Osteocyte (in vitro differentiated cells): ENCODE measurements at places on chromosomes 7 and 10. TPM values are rescaled to one million over a fixed set of nuclear protein-coding genes. Genes with fewer than 3 reads are reported as not detected.

- no peak for DNase-seq
- no peaks in the 10 kb centered on the region for H3K27me3 ChIP-seq
- H3K4me1 ChIP-seq, result peaks cover 62% of the 10 kb centered on the region
Observed at GRCh38 chr7:73895626-73896025, 34.7 kb downstream of the TMEM270 start.

The CYP26A1 gene
- not detected in 2 replicates for total RNA-seq

GRCh38 chr10:101355072-101355706, 1.2 kb downstream of the BTRC start:
- DNase-seq, result no peak
- H3K4me1 ChIP-seq, result peaks cover 24% of the 10 kb centered on the region
- peak overlapping the region; percentile 98 for H3K27ac ChIP-seq
- peaks cover 2% of the 10 kb centered on the region for H3K36me3 ChIP-seq
- H3K4me3 ChIP-seq, result peak overlapping the region; percentile 97

DNA sequence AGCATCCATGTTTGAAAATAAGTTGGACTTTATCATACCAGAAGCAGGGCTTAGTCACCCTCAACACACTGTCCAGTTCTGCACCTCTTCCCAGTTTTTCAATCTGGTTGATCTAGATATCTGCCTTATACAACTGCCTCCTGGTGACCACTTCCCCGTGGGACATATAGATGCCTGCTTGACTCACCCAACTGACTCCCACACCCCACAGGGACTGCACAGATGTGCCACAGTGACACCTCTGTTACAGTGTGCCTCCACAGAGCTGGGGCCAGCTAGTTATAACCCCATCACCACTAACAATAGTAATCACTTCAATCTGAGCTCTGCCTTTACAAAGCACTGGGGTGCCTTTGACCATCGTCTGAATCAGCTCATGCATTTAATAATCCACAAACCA, 82.6 kb upstream of the AOAH start:
- no peak for DNase-seq
- H3K27ac ChIP-seq, result no peak overlapping the region
- H3K27me3 ChIP-seq, result peaks cover 21% of the 10 kb centered on the region
- no peak overlapping the region for H3K4me3 ChIP-seq

The RAB19 gene
- not detected in 2 replicates for total RNA-seq

The GPC2 gene
- 8.1 and 12.6 TPM in 2 replicates for total RNA-seq

The AGMO gene
- 0.99 and 1.7 TPM in 2 replicates for total RNA-seq

GRCh38 chr7:983616-984071, 663 bp downstream of the CYP2W1 start:
- no peak overlapping the region for H3K27ac ChIP-seq
- H3K4me1 ChIP-seq, result peaks cover 3% of the 10 kb centered on the region
- H3K27me3 ChIP-seq, result no peaks in the 10 kb centered on the region
- no peak overlapping the region for H3K4me3 ChIP-seq

DNA sequence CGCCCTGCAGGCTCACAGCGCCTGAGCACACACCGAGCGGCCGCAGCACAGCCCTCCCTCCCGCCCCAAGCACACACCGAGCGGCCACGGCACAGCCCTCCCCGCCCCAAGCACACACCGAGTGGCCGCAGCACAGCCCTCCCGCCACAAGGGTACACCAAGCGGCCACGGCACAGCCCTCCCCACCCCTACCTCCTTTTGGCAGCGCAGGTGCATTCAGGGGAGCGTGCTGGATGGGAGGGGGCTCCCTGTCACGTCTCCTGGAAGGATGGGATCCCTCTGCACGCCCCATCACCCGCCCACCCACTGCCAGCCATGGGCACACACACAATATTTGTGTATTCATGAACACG, 482.6 kb downstream of the DNAJB6 start:
- H3K36me3 ChIP-seq, result no peaks in the 10 kb centered on the region
- no peaks in the 10 kb centered on the region for H3K4me1 ChIP-seq
- no peak for DNase-seq
- no peak overlapping the region for H3K4me3 ChIP-seq
- no peaks in the 10 kb centered on the region for H3K27me3 ChIP-seq

- no peak overlapping the region for H3K27ac ChIP-seq
- H3K36me3 ChIP-seq, result no peaks in the 10 kb centered on the region
- H3K27me3 ChIP-seq, result peaks cover 34% of the 10 kb centered on the region
- no peaks in the 10 kb centered on the region for H3K4me1 ChIP-seq
- DNase-seq, result no peak
- no peak overlapping the region for H3K4me3 ChIP-seq
Observed at GRCh38 chr10:97066877-97067555, 118.7 kb downstream of the SLIT1 start.

The RBP3 gene
- not detected in 2 replicates for total RNA-seq

GRCh38 chr10:95756041-95756761, at the start of gene ENTPD1:
ENTPD1 (plus strand) TSS chr10:95756163; CDS start chr10:95756240, 77 bp downstream.
- no peaks in the 10 kb centered on the region for H3K27me3 ChIP-seq
- no peaks in the 10 kb centered on the region for H3K36me3 ChIP-seq
- DNase-seq, result no peak
- H3K27ac ChIP-seq, result peak within 1 kb of the TSS; percentile 53

GRCh38 chr10:99612167-99612831, 7.9 kb downstream of the SLC25A28 start:
- H3K4me1 ChIP-seq, result peaks cover 2% of the 10 kb centered on the region
- no peak overlapping the region for H3K27ac ChIP-seq
- H3K27me3 ChIP-seq, result no peaks in the 10 kb centered on the region

GRCh38 chr7:50584386-50584785, 19.2 kb upstream of the DDC start:
- no peak overlapping the region for H3K4me3 ChIP-seq
- no peaks in the 10 kb centered on the region for H3K4me1 ChIP-seq
- no peak overlapping the region for H3K27ac ChIP-seq

GRCh38 chr7:152902054-152902453, 142.5 kb downstream of the ACTR3B start:
- no peak overlapping the region for H3K4me3 ChIP-seq
- no peak for DNase-seq
- H3K4me1 ChIP-seq, result no peaks in the 10 kb centered on the region
- H3K27me3 ChIP-seq, result no peaks in the 10 kb centered on the region
- no peaks in the 10 kb centered on the region for H3K36me3 ChIP-seq

DNA sequence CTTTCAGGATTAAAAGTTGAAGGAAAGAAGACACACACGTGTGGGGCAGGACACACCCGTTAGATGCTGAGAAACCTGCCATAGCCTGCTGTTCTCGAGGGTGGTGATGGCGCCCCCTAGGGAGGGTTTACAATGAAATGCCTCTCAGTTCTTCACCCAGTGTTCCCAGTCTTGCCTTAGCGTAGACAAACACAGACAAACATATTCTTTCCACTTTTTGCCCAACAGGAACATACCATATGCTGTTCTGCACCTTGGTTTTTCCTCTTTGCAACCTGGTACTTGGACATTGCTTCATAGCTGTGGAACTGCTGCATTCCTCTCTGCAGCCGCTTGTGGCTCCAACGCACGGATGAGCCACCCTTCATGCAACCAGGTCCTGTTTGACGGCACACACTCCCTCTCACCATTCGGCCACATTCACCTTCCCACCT, 23.3 kb upstream of the HSPA12A start:
- DNase-seq, result no peak
- peaks cover 9% of the 10 kb centered on the region for H3K27me3 ChIP-seq
- H3K4me3 ChIP-seq, result no peak overlapping the region
- H3K36me3 ChIP-seq, result no peaks in the 10 kb centered on the region

GRCh38 chr10:6431861-6432260, 148.2 kb downstream of the PRKCQ start:
- peaks cover 19% of the 10 kb centered on the region for H3K27me3 ChIP-seq
- no peak for DNase-seq
- H3K4me1 ChIP-seq, result no peaks in the 10 kb centered on the region
- no peak overlapping the region for H3K27ac ChIP-seq
- no peaks in the 10 kb centered on the region for H3K36me3 ChIP-seq
- no peak overlapping the region for H3K4me3 ChIP-seq

DNA sequence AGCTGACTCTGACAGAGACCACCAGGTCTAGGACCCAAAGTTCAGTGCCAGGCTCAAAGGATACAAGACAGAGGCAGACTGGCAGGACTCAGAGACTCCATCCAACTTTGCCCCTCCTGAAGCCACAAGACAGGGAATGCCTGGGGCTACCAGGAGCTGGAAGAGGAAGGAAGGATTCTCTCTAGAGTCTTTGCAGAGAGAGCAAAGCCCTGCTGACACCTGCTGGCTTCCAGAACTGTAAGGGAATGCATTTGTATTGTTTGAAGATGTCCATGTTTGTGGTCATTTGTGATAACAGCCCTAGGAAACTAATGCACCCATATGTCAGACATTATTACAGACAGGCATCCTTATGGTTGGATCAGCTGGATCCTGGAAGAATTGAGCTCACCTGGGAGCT, 132.3 kb upstream of the C7orf33 start:
- H3K27me3 ChIP-seq, result no peaks in the 10 kb centered on the region
- no peaks in the 10 kb centered on the region for H3K4me1 ChIP-seq
- H3K27ac ChIP-seq, result no peak overlapping the region
- DNase-seq, result no peak
